ENCODE measurements at places on chromosomes 4 and X. TPM values are rescaled to one million over a fixed set of nuclear protein-coding genes. Genes with fewer than 3 reads are reported as not detected.

GRCh38 chr4:9893329-9894108, 112.1 kb downstream of the DRD5 start:
- no peak for DNase-seq

DNA sequence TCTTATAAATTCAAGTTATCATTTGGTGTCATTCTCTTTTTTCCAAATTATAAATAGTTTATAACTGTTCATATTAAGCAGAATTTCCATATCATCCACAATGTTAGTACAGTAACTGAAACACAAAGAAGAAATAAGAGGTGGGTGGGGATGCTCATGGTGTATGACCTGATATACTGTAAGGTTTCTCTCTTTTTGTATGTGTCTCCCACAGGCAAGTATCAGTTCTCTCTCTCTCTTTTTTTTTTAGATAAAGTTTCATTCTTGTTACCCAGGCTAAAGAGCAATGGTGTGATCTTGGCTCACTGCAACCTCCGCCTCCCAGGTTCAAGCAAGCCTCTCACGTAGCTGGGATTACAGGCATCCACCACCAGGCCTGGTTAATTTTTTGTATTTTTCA, 43.7 kb upstream of the UGT2A3 start:
- no peak for DNase-seq

The PAGE2B gene
- total RNA-seq: not detected

The MTCP1 gene
- 1.6 TPM for total RNA-seq
